ENCODE measurements at places on chromosomes 7 and 10.
A peak's percentile ranks its signal among the peaks of the same experiment; 100 is the strongest.

DNA sequence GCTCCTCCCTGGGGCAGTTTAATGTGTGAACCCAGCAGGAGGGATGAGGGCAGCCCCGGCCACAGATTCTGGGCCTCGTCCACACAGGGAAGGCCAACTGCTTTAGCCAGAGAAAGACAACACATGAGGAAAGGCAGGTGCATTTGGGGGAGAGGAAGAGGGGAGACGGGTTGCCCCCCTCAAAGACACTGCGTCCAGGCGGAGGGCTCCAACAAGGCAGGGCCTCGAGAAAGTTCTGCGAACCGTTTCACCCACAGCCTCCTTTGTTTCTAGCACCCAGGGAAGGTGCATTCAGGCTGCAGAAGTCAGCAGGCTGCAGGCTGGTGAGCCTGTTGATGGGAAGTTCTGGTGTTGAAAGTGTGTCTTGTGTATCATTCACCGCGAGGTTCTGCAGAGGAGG is 10.1 kb downstream of the FOXL3 start:
- no peak for DNase-seq

GRCh38 chr7:67983486-67983885 is 986.9 kb downstream of the TYW1 start:
- no peak for DNase-seq

DNA sequence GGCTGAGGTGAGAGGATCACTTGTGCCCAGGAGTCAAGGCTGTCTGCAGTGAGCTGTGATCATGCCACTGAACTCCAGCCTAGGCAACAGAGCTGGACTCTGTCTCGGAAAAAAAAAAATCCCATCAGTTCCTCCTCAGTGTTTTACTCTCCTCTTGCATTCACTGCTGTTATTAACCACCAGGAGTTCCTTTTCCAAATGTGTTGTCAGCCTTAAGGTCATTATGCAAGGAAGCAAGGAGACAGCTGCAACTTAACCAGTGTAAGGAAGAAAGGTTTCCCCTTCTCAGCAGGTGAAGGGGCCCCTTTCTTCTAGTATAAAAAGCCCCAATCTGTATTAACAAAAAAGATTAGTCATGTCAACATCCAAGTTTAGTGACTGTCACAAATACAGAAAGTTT is 86.6 kb upstream of the LEP start:
- DNase-seq = no peak

GRCh38 chr7:36029311-36029710 is 123.7 kb upstream of the EEPD1 start:
- DNase-seq = no peak

GRCh38 chr7:98418636-98419315 is 17.9 kb upstream of the BAIAP2L1 start:
- peak; percentile 52 for DNase-seq

- no peak for DNase-seq
Observed at GRCh38 chr10:117324367-117324766, 50.9 kb downstream of the PDZD8 start.

DNA sequence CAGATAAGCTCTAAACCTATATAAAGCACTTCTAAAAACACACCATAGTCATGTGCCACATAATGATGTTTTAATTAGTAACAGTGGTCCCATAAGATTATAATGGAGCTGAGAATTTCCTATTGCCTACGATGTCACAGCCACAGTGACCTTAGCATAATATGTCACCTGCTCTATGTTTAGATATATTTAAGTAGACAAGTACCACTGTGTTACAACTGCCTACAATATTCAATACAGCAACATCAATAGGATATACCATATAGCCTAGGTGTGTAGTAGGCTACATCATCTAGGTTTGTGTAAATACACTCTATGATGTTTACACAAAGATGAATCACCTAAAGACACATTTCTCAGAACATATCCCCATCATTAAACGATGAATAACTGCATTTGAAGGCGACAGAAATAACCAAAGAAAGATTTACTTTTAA is 24.5 kb downstream of the GPR22 start:
- DNase-seq = no peak

DNA sequence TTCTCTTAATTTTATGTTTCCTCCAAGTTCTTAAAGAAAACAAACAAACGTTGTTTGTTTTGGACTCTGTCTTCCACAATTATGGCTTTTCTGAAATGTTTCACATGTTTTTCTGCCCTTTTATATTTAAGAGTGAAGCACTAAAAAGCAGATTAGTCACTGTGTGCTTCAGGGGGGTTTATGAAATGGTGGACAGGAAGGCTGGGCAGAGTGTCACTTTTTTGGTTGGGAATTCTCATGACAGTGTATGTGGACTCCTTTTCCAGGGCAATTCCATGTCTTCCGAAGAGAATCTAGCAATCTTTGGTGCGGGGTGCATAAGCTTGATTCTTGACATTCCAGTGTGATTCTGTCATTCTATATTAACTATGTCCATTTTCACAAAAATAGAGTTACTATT is 669.4 kb downstream of the PARD3 start:
- no peak for DNase-seq

- no peak for DNase-seq
Observed at GRCh38 chr7:29256693-29257002, 62.1 kb downstream of the CHN2 start.

DNA sequence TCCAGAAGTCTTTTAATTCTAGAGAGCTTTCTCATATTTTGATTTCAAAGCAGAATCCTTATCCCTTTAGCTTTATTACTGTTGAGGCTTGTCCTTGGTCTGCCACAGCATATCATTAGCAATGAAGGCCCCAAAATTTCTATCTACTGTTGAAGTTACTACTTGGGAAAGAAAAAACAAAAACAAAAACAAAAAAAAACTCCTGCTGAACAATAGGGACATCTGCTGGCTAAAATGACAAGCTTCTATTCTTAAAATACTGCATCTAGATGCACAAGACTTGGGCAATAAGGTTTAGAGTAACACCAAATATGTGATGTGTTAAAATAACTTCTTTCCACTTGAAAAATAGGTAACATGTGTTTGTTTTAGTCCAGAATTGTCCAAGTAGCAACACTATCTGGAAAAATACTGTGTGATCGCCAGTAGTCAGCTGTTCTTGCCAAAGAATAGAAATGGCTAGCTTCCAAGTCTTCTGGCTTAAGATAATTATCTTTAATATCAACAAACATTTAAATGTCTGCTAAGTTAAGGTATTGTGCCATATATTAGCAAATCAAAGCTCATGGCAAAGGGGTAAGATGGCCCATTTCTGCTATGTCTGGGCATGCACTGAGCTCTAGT is 3.8 kb upstream of the DMTF1 start:
- no peak for DNase-seq

- no peak for DNase-seq
Observed at GRCh38 chr10:25455980-25456567, 281.3 kb downstream of the GPR158 start.

DNA sequence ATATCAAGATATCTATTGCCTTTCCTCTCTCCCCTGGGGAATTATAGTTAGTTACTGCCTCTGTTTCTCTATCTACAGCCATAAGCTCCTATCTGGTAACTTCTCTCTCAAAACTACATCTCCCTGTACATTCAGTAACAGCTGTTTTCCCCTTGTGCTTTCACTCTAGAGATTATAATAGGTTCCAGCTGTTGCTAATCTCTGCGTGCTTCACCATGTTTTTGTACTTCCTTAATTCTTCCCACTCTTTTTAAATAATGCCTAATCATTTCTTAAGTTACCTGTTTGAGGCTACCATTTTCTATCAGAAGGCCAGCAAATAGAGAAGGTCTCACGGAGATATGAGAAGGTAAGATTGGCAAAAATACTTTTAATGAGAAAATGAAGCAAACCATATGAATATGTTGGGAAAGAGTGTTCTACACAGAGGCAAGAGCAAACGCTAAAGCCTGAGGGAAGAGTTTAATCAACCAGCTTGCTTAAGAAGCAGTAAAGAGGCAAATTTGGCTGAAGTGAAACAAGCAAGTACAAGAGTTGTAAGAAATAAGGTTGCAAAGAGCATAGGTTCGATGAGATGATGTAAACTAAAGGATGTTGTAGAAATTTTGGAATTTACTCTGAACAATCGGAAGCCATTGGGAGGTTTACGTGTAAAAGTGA is 101.9 kb upstream of the HGF start:
- DNase-seq = no peak

DNA sequence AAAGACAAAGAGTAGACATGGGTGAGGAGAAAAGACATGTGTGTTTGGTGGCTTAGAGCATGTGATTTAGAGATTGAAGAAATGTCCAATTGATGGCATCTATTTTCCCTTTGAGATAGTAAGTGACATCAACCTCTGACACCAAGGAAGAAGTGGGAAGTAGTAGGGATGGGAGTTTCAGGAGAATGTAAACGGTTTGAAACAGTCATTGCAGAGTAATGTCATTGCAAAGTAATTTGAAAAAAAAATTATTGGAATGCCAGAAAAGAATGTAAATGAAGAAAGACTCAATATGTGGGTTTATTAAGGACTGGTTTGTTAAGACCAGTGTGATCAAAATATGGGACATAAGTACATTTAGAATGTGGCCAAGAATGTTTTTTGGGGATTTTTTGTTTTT is 26.6 kb downstream of the GNG11 start:
- DNase-seq = no peak
